Neuronal stem cell (in vitro differentiated cells): ENCODE measurements at places on chromosomes 11 and 22.

GRCh38 chr11:131658414-131658813 lies 288.0 kb downstream of the NTM start:
- DNase-seq, result no peak

DNA sequence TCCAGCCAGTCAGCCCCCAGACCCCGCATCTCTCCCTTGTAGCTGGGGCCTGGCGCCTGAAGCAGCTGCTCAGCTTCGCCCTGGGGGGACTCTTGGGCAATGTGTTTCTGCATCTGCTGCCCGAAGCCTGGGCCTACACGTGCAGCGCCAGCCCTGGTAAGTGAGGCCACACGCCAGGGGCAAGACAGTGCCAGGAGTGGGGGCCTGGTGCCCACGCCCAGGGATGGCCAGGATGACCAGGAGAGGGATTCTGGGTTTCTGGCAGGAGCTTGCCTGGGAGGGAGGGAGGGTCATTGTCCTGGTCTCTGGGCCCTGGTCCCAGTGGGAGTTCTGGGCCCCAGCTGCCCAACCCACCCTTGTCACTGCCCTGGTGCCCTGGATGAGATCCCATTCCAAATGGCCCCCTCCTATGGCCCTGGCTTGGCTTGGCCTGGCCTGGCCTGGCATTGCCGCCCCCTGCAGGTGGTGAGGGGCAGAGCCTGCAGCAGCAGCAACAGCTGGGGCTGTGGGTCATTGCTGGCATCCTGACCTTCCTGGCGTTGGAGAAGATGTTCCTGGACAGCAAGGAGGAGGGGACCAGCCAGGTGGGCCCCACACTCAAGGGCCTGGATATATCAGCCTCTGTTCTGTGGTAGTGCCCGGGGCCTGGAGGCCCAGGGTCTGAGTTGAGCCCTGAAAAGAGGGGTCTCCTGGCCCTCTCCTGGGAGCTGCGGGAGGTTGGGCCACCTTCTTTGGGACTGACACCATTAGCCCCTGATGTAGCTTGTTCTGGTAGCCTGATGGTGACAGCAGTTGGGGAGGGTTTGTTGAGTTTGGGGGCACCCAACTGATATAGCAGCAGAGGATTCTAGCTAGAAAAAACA lies 3.7 kb downstream of the SLC39A13 start:
- no peak for DNase-seq

DNA sequence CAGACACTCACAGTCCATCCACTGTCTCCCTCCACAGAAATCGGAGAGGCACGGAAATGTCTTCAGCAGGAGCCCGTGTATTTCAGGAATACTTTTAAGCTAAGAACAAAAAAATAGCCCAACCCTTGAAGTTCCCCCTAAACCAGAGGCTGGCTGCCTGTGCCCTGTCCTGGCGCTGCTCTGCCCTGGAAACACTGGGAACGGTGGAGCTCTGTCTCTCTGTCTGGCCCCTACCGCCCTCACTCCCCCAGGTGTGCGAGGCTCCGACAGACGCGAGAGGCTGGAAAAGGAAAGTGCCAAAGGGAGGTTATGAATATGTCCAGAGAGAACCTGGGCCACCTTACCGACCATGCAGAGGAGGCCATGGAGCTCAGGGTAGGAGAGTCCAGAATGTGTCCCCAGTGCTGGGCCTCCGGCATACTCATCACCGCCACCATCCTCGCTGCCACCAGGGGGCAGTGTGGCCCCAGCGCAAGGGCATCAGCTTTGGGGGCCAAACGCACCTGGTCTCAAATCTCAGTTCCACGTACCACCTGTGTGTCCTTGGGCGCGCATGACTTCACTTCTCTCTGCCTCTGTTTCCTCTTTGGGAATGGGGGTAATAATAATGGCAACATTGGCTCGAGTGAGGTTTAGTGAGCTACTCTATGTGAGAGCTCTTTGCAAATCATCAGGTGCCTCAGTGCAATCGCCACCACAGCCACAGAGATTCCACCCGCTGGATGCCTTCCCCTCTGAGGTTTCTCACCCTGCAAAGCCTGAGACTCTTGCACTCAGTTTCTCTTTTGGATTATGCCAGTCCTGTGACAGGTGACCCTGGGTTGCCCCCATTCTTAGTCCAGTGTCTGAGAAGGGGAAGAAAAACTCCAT lies 10.4 kb upstream of the SLCO2B1 start:
- DNase-seq, result peak; percentile 53

GRCh38 chr22:36323855-36324331 lies 63.9 kb downstream of the MYH9 start:
- no peak for DNase-seq

DNA sequence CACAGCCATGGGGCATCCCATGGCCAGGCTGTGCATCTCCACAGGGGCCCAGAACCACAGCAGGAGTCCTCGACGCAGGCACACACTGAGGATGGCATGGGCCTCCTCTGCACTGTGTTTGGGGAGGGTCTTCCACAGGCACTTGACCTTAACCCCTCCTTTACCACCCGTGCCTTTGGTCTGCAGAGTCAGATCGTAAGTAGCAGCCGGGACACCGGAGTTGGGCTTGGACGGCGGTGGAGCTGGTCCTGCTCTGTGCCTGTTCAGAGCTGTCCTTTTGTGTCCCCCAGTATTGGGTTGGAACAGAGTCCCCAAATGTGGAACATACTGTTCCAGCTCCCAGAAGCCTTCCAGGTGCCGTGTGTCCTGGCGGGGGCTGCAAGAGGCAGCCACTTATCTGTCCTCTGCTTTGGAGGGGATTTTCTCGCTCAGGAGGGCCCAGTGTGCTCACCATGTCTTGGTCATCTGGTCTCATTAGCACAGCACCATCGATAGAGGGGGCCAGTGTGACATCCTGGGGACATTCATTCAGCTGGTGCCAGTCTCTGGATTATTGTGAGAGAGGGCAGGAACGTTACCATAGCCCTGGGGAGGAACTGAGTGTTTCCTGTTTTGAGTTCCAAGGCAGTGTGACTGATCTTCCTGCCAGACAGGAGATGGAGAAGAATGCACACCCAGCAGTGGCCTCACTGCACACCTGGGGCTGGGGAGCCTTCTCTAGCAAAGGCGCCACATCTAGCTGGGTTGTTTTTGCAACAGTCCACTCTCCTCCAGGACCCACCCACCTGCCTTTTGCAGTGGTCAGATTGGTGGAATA lies 12.4 kb downstream of the CRELD2 start:
- no peak for DNase-seq

DNA sequence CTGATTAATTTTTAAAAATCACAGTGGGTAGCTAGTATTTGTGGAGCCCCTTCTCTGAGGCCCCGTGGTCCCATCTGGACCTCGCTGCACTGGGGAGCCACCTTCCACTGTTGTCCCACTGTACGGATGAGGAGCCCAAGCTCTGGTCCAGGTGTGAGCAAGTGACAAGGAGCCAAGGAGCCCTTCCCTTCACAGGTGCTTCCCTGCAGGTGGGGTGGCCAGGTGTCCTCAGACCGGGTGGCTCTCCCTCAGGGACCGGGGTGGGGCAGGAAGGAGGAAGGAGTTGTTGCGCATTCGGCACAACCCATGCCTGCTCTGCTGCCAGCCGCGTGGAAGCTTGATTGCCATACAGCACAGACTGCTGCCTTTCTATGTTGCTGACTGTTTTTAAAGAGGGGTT lies 10.4 kb upstream of the SEPTIN5 start:
- no peak for DNase-seq

DNA sequence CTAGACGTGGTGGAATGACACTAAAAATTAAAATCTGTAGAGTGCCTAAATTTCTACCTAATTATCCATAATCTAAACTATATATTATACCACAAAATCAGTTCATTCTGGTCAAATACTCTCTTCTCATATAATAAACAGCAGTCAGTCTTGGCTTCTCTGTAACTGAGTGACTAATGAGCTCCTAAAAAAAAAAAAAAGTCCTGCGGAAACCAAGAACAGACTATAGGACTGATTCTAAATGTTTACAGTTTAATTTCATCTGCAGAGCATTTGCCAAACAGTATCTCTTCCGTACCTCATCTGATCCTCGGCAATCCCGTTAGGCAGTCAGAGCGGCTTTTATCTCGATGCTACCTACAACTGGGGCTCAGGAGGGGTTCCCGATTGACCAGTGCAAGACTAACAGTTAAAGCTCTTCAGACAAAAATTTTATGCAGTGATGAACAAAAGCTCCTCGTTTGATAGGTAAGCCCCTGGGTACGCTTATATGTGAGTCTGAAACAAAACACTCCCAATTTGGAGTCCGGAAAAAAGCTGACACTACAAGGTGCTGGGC lies 686 bp downstream of the KIF18A start:
- no peak for DNase-seq

GRCh38 chr22:43537019-43537585 lies 125.3 kb downstream of the MPPED1 start:
- no peak for DNase-seq

DNA sequence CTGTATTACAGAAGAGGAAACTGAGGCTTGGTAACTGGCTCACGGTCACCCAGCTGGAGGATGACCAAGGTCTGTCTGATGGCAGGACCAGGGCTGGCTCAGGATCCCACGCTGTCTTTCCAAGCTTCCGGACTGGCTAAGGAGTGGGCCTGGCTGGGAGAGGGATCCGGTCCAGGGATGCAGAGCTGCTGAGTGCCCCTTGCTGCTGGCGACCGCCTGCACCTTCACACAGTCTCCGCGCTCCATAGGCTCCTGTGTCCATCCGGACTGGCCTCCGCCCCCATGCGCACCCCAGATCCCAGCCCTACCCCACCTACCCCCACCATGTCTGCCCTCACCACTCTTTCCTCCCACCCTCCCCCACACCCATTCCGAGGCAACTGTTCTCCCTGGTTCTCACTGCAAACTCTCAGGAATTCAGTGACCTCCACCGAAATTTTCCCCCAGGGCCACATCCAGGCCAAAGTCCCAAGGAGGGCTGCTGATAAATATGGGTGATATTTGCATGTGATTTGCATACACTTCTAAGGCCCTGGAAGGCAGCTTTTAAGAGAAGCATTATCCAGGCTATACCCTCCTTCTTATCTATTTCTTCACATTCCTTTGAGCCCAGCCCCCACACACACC lies 48.5 kb upstream of the SLC35C1 start:
- DNase-seq, result no peak

DNA sequence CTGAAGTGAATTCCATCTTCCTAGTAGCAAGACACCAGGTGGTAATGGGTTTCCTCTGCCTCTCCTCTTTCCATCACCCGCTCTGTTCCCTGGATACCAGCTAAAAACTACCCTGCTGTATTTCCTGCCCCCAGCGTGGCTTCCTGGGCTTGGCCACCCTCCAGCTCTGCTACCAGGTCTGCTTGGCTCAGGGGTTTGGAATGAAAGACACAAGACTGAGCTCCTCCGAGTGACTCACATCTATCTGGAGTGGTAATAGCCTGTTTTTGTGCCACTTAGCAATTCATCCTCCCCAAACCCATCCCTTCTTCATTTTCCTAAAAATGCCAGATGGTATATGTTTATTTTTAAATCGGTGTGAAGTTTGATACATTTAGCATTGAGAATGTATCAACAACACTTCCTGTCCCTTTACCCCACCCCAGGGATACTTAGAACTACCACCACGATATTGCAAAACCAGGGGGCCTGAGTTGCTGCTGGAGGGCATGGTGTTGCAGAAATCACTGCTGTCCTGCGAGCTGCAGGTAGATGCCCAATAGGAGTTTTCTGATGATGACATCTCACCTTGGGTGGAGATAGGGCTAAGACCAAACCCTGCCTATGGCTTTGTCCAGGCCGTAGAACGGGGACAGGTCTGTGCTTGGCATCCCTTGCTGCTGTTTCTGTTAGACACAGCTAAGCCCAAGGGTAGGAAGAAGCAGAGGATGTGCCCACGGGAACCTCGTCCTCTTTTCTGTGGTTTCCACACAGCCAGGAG lies 7.5 kb upstream of the MICAL3 start:
- no peak for DNase-seq

DNA sequence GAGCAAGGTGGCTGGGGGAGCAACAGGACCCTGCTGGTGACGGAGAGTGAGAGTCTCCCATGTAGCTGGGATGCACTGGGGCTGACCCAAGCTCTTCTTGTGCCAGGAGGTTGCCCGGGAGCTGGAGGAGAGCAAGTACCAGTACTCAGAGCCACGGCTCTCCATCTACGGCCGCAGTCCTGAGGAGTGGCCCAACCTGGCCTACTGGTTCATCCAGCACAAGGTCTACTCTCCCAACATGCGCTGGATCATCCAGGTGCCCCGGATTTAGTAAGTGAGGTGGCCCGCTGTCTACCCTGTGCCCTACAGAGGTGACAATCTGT lies 40.4 kb downstream of the AMPD3 start:
- no peak for DNase-seq
